Activated CD8-positive, alpha-beta memory T cell treated with anti-CD3 and anti-CD28 coated beads for 1 hour (primary cell): ENCODE measurements at places on chromosomes 6 and 20.
A peak's percentile ranks its signal among the peaks of the same experiment; 100 is the strongest.

GRCh38 chr6:157637941-157638662 lies 184.9 kb upstream of the SNX9 start:
- DNase-seq = no peak

- no peak for DNase-seq
Measured at GRCh38 chr20:51428401-51429143, 113.9 kb downstream of the NFATC2 start.

DNA sequence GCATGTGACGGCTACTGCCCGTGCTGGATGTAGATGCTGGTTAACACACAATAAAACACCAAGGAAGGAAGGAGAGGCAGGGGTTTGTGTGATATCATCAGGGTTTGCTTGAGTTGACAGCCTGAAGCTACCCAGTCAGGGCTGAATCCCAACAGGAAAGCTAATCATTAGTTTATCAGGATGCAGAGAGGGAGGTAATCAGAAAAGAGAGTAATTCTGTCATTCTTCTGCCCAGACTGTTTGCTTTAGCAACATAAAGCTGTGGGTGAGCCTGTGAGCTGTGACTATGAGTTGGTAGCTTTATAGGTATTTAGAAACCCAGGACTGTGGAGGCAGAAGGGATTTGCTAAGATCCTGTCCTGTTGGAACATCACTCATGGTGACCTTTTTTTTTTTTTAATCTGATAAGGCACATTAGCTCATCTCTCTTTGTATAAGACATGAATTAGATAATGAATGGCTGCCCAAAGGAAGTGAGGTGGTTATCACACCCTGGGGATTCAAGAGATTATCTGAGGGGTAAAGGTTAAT lies 79.3 kb downstream of the CAP2 start:
- no peak for DNase-seq

- no peak for DNase-seq
Measured at GRCh38 chr6:53960311-53960710, 150.9 kb upstream of the MLIP start.

- no peak for DNase-seq
Measured at GRCh38 chr6:148414836-148415235, 72.2 kb downstream of the SASH1 start.

GRCh38 chr20:48329676-48330664 lies 497.8 kb downstream of the PREX1 start:
- DNase-seq = no peak

- no peak for DNase-seq
Measured at GRCh38 chr6:56541030-56541600, 101.6 kb downstream of the DST start.

DNA sequence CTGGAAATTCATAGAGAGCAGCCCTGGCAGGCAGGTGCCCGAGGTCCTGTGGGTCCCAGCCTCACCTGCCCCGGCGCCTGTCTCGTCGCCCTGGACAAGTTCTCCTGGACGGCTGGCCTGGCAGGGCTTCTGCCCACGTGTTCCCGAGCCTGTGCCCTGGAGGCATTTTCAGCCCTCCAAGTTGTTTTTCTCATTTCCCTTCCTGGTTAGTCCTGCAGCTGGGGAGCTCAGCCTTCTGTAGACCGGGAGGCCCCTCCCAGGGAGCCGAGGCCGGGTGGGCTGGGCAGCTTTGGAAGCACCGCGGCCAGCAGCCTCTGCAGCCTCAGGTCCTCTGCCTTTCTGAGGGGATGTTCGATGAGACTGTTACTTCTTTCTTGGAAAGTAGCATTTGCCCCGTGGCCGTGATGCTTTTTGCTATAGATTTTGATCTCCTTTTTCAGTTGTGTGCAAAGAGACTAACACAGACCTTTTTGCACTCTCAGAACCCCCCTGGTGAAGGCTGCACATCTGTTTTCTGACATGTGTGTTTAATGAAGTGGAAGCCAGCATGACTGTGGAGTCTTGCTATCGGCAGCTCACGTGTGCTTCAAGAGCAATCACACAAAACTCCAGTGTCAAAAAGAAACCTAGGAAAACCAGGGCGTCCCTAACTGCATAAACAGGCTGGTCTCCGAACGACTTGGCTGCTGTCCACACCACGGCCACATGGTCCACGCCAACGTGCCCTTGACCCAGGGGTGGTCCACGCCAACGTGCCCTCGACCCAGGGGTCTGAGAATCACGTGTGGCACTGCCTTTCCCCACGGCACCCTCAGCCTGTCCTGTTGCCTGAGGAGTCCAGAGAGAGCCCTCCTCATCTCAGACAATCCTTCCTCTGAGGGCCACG lies 207.5 kb downstream of the SMOC2 start:
- no peak for DNase-seq

DNA sequence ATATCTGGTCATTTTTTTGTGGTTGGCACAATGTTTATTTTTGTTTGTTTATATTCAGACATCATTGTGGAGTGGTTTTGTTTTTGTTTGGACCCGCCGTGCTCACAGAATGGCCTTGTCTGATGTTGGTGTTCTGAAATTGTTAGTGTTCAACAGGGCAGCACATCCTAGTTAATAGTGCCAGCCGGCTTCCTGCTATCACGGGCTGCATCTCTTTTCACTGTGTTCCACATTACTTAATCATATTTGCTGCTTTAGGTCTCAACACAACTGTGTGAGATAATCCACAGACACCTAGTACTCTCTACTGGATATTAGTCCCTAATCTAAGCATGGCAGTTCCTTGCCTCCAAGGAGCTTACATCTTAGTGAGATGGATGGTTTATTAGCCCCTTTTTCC lies 2.8 kb upstream of the EIF2S2 start:
- no peak for DNase-seq

- no peak for DNase-seq
Measured at GRCh38 chr6:122322824-122323223, 76.6 kb upstream of the HSF2 start.

GRCh38 chr20:13469262-13469661 lies 169.5 kb downstream of the TASP1 start:
- no peak for DNase-seq

GRCh38 chr6:161744211-161745067 lies 470.6 kb upstream of the AGPAT4 start:
- no peak for DNase-seq

DNA sequence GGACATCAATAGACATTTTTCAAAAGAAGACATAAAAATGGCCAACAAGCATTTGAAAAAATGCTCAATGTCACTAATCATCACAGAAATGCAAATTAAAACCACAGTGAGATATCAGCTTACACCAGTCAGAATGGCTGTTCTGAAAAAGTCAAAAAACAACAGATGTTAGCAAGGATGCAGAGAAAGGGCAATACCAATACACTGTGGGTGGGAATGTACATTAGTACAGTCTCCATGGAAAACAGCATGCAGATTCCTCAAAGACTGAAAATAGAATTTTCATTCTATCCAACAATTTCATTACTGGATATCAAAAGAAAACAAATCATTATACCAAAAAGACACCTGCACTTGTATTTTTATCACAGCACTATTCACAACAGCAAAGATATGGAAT lies 85.3 kb downstream of the DCDC2 start:
- no peak for DNase-seq

GRCh38 chr20:49603209-49603627 lies 35.3 kb upstream of the PTGIS start:
- DNase-seq = no peak

GRCh38 chr6:97186416-97186999 lies 96.5 kb downstream of the MMS22L start:
- DNase-seq = peak; percentile 5

- DNase-seq = no peak
Measured at GRCh38 chr6:42007286-42008137, 42.8 kb upstream of the TAF8 start.

GRCh38 chr6:16216501-16217155 lies 21.8 kb upstream of the GMPR start:
- DNase-seq = no peak

DNA sequence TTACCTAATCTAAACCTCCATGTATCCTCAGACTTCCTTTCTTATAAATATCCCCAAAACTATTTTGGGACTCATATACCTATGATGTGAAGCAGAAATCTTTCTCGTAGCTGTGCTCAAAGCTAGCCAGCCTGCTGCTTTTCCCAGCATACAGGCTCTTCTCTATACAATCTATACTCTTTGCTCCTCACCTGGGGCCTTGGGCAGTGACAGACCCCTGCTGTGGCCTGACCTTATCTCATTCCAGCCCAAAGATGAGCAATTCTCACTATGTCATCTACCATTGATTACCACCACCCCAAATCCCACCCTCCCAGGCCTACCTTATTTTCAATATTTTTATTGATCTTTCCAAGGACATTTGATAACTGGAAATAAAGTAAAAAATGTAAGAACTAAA lies 83.2 kb upstream of the FBXL4 start:
- no peak for DNase-seq

- no peak for DNase-seq
Measured at GRCh38 chr6:135920689-135921088, 69.2 kb downstream of the PDE7B start.

DNA sequence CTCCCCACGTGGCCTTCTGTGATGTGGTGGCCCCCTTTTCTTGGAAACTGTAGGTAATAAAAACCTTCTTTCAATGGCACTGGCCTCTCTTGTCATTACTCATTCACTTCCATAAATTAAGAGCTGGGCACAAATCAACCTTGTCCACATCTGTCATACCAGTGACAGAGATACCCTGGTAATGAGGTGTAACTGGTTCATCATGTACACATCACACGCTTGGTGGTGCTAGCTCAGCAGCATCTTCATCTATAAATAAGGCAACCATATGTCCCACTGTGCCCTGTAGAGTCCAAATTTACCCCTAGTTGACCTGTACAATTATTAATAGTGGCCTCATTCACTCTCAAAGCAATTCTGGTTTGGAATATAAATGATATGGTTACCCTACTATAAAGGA lies 245.6 kb downstream of the HIVEP2 start:
- DNase-seq = no peak

- DNase-seq = no peak
Measured at GRCh38 chr6:147479857-147480256, 28.6 kb upstream of the SAMD5 start.

DNA sequence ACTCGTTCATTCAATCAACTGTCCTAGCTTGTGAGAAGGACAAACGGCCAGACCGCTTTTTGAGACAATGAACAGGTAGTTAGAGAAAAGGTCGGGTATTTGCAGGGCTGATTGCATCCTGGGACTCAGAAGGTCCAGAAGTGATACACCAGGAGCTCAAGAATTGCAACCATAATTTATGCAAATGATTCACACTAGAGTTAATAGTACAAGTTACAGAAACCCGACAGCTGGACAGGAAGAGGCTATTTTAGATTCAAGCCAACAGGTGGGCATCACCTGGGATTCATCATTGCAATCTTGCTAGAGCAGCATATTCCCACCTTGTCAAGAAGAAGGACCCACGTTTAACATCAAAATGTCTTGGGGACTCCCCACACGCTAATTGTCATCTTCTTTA lies 83.5 kb downstream of the TNFAIP3 start:
- DNase-seq = no peak

DNA sequence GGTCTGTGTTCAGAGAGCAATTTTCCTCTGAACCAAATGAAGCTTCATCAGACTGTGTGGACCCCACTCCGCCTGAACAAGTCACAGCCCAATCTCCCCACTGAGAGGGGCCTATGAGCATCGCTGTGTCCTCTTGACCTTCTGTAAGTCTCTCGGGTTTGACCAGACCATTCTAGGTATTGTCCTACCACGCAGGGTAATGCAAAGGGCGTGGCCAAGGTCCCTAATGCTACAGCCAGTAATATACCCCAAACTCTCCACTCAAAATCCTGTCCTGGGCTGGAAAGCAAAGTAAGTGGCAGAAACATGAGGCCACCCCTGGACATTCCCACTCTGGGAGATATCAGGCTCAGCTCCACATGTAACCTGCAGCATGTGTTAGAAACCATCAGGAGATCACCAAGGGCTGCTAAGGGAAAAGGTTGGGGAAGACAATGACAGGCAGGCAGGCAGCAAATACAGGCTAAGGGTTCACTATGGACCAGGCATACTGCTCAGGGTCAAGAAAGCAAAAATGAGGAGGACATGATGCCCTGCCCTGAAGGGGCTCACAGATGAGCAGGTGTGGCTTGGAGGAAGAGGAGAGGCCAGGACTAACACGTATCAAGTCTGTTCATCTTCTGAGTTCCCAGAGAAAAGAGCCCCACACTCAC lies 33.4 kb downstream of the MRPL14 start:
- no peak for DNase-seq

DNA sequence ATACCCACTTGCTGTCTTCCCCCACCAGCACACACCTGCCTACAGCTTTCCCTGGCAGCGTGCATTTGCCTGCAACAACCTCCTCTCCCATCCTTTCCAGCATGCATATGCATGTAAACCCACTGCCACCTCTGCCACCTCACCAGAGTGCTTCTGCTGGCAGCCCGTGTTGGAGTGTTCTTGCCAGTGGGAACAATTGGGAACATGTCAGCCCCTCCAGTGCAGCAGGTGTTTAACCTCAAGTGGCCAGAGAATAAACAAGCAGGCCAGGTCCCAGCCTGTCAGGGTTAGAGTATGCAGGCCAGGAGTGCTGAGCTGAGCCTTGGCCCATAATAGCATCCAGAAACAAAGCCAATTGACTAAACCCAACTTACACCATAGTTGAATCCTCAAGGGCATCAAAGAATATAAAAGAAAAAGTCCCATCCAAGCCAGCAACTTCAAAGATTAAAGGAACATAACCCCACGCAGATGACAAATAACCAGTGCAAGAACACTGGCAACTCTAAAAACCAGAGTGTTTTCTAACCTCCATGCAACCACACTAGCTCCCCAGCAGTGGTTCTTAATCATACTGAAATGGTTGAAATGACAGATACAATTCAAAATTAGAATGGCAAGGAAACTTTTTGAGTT lies 1212.1 kb upstream of the CITED2 start:
- DNase-seq = no peak

DNA sequence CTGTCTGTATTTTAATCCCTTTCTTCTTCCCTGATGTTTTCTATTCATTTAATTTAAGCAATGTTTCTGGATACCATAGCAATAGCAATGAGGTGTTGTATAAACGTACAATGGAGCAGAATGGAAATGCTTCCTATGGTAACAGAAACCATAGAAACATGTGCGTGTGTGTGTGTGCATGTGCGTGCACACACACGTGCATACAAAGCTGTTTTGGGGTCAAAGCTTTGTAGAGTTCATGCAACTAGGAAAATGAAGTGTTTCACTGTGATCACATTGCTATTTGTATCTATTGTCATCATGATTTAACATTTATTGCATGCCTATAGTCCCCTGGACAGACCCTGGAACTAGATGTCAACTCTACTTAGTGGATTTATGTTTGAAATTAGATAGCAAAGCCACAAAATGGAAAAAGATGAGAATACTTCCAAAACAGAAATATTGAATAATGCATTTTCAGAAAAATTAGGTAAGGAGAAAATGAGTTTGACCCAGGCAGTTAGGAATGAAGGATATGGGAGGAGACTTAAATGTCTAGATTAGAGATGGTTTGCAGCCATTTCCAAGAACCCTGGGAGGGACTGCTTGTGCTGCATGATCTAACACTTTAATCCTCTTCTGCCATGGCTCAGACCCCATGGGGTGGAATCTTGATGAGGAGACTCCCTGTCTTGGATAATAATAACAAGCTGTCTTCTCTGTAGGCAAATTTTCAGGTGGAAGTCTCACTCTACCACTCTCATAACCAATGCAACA lies 124.4 kb downstream of the TRMT11 start:
- no peak for DNase-seq
